ENCODE measurements at places on chromosomes 5 and 9. TPM values are rescaled to one million over a fixed set of nuclear protein-coding genes. Genes with fewer than 3 reads are reported as not detected.
A peak's percentile ranks its signal among the peaks of the same experiment; 100 is the strongest.

DNA sequence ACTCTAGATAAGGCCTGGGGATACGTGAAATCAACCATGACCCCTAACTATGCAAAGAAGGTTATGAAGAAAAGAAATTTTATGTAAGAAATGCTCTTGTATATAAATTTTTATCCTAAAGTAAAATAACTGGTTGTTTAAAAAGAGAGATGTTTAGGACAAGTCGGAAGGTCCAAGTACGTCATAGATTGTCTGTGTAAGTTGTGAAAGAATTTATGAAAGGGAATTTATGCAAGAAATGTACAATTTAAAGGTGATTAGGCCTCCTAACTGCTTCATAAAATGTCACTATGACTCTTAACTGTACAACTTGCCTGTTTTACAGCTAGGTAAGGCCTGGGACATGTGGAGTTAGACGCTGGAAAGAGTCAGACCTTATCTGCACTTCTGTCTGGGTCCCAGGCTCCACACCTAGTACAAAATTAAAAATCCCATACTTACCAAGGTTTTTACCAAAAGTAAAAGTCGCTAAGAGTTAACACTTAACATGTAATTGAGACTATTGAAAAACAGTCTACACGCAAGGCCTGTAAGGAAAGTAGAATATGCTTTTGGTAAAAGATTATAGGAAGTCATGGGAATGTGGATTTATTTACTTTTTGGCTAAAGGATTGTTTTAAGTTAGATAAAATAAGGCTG, 77.4 kb downstream of the KIAA0825 start:
- no peak for DNase-seq

FOXI1 gene
- total RNA-seq = not detected

- DNase-seq = peak; percentile 63
Measured at GRCh38 chr5:163347671-163348070, 89.7 kb upstream of the CCNG1 start.

DNA sequence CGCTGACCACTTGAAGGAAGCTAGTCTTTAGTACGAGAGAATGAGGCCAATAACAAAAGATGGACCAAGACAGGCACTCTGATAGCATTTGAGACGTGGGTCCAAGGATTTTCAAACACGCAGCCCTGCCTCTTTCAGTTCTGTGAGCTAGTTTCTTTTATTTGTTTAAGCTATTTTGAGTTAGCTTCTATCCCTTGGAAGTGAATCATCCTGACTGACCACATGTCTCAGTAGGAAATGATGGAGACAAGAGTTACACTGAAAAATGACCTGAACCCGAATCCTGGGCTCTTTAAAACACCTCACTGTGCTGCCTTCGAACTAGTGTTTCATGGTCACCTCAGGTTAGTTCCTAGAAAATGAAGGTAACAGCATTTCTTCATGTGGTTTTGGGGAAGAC, 9.9 kb downstream of the TEK start:
- DNase-seq = no peak

IFNB1 gene
- total RNA-seq = not detected

- DNase-seq = peak; percentile 77
Measured at GRCh38 chr9:105216440-105217178, 27.8 kb upstream of the SLC44A1 start.

DNA sequence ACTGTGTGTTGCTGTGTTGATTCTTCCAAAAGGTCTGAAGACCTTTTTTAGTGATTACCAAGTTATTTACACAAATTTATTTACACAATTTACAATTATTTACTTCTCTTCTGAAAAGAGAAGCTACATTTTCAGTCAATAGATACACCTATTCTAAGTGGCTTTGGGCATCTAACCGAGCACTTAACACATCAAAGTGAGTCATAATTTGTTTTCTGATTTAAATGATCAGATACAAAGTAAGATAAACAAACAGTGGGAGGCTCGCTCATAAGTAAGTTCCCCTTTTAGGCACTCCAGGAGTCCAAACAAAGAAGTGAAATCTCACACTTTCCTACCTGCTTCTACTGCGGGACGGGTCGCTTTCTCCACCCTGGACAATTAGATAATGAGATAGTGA, 90.2 kb downstream of the APBA1 start:
- no peak for DNase-seq

DNA sequence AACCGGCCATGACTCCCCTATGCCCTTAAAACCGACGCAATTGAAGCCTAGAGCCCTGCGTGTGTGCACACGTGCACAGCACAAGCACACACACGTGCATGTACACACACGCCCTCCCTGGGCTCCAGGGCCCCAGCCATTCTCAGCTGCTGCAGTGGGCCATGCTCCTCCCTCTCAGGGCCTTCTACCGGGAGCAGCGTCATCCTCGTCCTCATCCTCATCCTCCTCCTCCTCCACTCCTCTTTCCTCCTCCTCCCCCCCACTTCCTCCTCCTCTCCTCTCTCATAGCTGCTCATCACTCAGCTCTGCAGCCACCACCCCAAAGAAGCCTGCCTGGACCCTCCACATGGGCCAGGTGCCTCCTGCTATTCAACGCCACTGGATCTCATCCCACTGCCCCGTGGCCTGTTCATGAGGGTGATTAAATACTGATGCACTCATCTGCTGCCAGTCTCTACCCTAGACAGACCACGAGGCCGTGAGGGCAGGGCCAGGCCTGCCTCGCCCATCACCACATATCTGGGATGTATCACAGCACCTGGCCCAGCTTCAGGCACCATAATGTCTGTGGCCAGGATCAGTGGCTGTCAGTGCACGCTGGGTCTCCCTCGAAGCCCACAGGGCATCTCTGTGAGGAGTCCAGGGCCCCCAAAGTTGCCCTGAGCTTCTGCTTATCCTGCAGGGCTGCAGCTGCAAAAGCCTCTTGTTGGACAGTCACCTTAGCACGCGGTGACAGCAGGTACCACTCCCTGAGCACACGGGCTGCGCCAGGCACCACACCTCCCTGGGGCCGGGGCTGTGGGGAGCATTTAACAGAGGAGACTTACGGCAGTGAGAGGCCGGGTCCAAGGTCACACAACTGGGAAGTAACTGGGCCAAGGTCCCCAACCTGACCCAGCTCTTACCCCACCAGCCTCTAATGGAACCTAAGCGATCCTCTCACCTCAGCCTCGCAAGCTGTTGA, 9.8 kb downstream of the FAM78A start:
- no peak for DNase-seq

TNFSF15 gene
- total RNA-seq = 1.8 TPM

- DNase-seq = no peak
Measured at GRCh38 chr5:38473008-38473407, 83.4 kb downstream of the LIFR start.

- no peak for DNase-seq
Measured at GRCh38 chr5:68834491-68834981, 259.3 kb upstream of the SLC30A5 start.

- no peak for DNase-seq
Measured at GRCh38 chr9:27590651-27591050, 17.4 kb upstream of the C9orf72 start.

DNA sequence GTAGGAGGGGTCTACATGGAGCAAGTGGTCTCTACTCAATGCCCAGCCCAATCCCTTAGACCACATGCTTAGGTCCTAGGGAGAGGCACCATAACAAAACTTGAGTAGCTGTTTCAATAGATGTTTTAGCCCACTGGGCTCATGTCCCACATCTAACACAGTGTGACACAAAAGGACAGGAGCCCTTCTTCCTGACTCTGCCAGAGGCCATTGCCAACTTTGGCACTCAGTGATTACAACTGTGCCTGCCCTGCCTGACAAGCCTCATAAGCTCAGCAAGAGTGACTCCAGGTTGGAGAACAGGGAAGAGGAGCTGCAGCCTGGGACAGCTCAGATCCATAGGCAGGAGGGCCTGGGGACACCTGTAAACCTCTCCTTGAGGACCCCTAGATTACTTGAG, 230.8 kb downstream of the ENC1 start:
- DNase-seq = no peak

ADAMTS6 gene
- 1.3 TPM for total RNA-seq

GRCh38 chr5:167953151-167953798, 338.2 kb upstream of the WWC1 start:
- DNase-seq = no peak
